Mesendoderm (in vitro differentiated cells): ENCODE measurements at places on chromosomes 7 and 10.

DNA sequence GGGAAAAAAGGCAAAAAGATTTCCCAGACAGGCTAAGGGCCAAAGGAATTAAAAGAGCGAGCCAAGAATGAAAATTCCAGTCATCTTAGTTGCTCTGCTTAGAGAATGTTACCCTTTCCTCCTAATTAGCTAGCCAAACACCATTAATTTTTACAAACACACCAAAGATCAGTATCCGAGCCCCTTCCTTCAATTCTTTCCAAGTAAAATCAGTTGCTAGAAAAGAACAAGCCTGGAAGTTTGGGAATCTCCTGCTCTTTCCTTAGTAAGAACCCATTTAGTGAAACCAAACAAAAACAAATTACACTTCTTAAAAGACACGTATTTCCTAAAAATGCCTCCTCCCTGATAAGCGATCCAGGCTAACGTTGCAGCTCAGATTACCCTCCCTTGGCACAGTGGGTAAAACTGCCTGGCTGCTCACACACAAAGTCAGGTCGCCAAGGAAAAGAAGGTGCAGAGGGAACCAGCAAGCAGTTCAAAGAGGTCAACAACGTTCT, 57.1 kb upstream of the ABLIM1 start:
- no peak overlapping the region for H3K27ac ChIP-seq
- H3K4me3 ChIP-seq: no peak overlapping the region
- H3K36me3 ChIP-seq: no peaks in the 10 kb centered on the region
- no peaks in the 10 kb centered on the region for H3K27me3 ChIP-seq

DNA sequence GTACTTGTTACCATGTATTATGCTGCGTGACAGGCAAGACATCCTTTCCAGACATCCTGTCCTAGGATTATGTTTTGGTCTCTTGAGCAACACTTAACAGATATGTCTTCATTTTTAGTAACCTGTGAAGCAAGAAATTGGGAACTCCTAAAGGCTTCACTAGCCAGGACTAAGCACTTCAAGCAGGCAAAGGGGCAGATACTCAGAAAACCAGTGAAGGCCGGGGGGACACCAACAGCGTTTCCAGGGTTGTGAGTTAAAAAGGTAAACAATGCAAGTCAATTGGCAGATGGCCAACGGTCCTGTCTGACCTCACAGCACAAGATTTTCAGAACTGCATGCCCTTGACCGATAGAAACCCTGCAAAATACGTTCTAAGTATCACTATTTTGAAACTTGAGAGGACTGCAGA, 77.6 kb upstream of the SFMBT2 start:
- H3K4me1 ChIP-seq: peaks cover 7% of the 10 kb centered on the region
- no peak overlapping the region for H3K4me3 ChIP-seq
- no peaks in the 10 kb centered on the region for H3K27me3 ChIP-seq
- H3K36me3 ChIP-seq: no peaks in the 10 kb centered on the region

- no peak overlapping the region for H3K4me3 ChIP-seq
- no peaks in the 10 kb centered on the region for H3K4me1 ChIP-seq
- H3K36me3 ChIP-seq: no peaks in the 10 kb centered on the region
Measured at GRCh38 chr7:100785878-100786277, 41.4 kb downstream of the EPHB4 start.

- H3K4me3 ChIP-seq: no peak overlapping the region
- H3K27me3 ChIP-seq: no peaks in the 10 kb centered on the region
- no peaks in the 10 kb centered on the region for H3K36me3 ChIP-seq
- H3K4me1 ChIP-seq: no peaks in the 10 kb centered on the region
- DNase-seq: no peak
- no peak overlapping the region for H3K27ac ChIP-seq
Measured at GRCh38 chr10:116254422-116255155, 18.4 kb downstream of the GFRA1 start.

DNA sequence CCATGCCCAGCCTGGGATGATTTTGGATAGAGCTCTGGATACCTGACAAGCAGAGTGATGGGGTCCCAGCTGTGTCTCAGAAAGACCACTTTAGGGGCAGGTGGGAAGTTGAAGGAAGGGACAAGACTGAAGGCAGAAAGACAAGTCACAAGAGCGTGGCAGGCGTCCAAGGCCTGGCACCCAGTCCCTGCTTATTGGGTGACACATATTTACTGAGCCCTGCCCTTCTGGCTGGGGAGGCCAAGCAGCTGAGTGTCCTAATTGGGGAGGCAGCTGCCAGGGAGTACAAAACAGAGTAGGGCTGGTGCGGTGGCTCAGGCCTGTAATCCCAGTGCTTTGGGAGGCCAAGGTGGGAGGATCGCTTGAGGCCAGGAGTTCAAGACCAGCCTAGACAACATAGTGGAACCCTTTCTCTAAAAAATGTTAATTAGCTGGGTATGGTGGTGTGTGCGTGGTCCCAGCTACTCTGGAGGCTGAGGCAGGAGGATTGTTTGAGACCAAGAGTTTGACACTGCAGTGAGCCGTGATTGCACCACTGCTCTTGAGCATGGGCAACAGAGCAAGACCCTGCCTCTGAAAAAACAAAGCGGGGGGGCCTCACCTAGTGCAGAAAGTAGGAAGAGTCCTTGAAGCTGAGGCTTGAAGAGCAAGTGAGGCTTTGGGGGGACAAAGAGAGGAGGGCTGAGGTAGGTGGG, 53.0 kb upstream of the GTF2I start:
- no peaks in the 10 kb centered on the region for H3K27me3 ChIP-seq
- no peak for DNase-seq
- H3K27ac ChIP-seq: no peak overlapping the region
- no peak overlapping the region for H3K4me3 ChIP-seq
- H3K4me1 ChIP-seq: no peaks in the 10 kb centered on the region
- peaks cover 2% of the 10 kb centered on the region for H3K36me3 ChIP-seq

GRCh38 chr7:40604601-40605438, 470.0 kb downstream of the SUGCT start:
- H3K27me3 ChIP-seq: no peaks in the 10 kb centered on the region
- H3K27ac ChIP-seq: no peak overlapping the region
- no peak overlapping the region for H3K4me3 ChIP-seq
- H3K36me3 ChIP-seq: no peaks in the 10 kb centered on the region

GRCh38 chr7:20834656-20835055, 48.0 kb upstream of the SP8 start:
- peak; percentile 7 for DNase-seq
- no peak overlapping the region for H3K27ac ChIP-seq
- no peaks in the 10 kb centered on the region for H3K36me3 ChIP-seq
- H3K4me1 ChIP-seq: peaks cover 6% of the 10 kb centered on the region
- H3K4me3 ChIP-seq: no peak overlapping the region

GRCh38 chr7:13826752-13827151, 162.7 kb downstream of the ETV1 start:
- DNase-seq: no peak
- H3K27ac ChIP-seq: no peak overlapping the region
- no peaks in the 10 kb centered on the region for H3K4me1 ChIP-seq
- H3K36me3 ChIP-seq: no peaks in the 10 kb centered on the region
- H3K4me3 ChIP-seq: no peak overlapping the region

DNA sequence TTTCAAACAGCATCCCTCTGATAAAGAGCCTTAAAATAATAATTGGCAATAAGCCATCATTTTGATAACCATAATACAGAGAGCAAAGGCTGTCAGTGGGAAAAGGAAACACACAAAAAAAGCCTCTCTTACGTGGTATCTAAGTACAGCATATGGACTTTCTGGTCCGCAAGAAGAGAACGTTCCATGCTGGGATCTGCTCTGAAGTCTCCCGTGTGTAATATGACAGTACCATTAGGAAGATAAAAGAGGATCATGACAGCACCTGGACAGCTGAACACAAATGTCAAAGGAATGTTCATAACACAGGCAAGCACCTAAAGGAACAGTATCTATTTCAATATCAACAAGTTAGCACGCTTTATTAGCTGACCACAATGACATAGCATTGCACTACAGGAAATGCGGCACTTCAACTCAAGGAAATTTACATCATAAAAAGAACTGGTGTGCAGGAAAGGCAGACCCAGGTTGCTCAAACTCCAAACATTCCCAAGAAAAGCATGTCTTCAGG, 9.9 kb downstream of the DCLRE1A start:
- H3K27ac ChIP-seq: no peak overlapping the region
- no peaks in the 10 kb centered on the region for H3K4me1 ChIP-seq
- no peak overlapping the region for H3K4me3 ChIP-seq
- H3K27me3 ChIP-seq: no peaks in the 10 kb centered on the region
- no peaks in the 10 kb centered on the region for H3K36me3 ChIP-seq
- no peak for DNase-seq

DNA sequence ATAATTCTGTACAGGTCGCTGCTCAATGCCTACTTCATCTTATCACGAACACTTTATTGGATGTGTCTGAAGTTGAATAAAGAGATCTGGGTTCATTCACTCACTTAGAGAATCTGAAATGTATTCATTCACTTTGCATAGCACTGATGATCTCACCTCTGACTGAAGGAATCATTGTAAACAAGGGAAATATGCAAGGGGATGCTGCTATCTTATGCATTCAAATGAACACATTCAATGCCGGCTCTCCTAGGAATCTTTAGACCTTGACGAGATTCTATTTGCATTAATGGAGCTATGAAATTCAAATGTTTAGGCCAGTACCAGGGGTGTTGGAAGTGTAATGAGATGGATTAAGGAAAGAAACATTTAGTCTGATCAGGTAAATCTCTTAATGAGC, 200.6 kb upstream of the COBL start:
- no peak overlapping the region for H3K4me3 ChIP-seq
- no peaks in the 10 kb centered on the region for H3K36me3 ChIP-seq
- no peak overlapping the region for H3K27ac ChIP-seq
- H3K4me1 ChIP-seq: peaks cover 5% of the 10 kb centered on the region

GRCh38 chr10:99895867-99896266, 113.4 kb downstream of the ABCC2 start:
- peaks cover 10% of the 10 kb centered on the region for H3K36me3 ChIP-seq
- DNase-seq: no peak
- H3K27me3 ChIP-seq: no peaks in the 10 kb centered on the region
- no peak overlapping the region for H3K27ac ChIP-seq
- no peak overlapping the region for H3K4me3 ChIP-seq

GRCh38 chr10:132514821-132515520, 22.6 kb upstream of the INPP5A start:
- no peaks in the 10 kb centered on the region for H3K27me3 ChIP-seq
- no peak overlapping the region for H3K27ac ChIP-seq
- H3K4me3 ChIP-seq: no peak overlapping the region
- peaks cover 8% of the 10 kb centered on the region for H3K4me1 ChIP-seq

GRCh38 chr10:113139699-113140098, 189.7 kb downstream of the TCF7L2 start:
- no peak overlapping the region for H3K27ac ChIP-seq
- H3K4me3 ChIP-seq: no peak overlapping the region
- peaks cover 2% of the 10 kb centered on the region for H3K36me3 ChIP-seq
- H3K27me3 ChIP-seq: no peaks in the 10 kb centered on the region
- peaks cover 19% of the 10 kb centered on the region for H3K4me1 ChIP-seq

- no peak overlapping the region for H3K27ac ChIP-seq
- DNase-seq: no peak
- no peaks in the 10 kb centered on the region for H3K27me3 ChIP-seq
- no peak overlapping the region for H3K4me3 ChIP-seq
- H3K4me1 ChIP-seq: peaks cover 5% of the 10 kb centered on the region
Measured at GRCh38 chr7:112140600-112140999, 65.6 kb downstream of the DOCK4 start.

DNA sequence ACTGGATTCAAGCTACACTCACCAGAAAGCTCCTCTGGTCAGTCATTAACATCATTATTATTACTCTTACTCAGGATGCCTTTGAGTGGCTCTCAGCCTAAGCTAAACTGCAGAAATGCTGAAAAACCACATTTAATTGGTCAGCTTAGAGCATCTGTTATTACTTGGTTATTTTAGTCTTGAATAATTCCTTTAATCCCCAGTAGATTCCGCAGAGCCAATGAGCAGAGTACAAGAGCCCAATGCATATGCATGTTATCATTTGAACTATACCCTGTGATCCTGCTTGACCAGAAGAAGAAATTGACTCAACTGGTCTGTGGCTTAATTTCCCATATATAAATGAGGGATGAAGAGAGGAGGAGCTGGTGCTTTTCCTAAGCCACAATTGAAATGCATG, 417.6 kb upstream of the C7orf33 start:
- no peak overlapping the region for H3K4me3 ChIP-seq
- no peaks in the 10 kb centered on the region for H3K36me3 ChIP-seq
- H3K4me1 ChIP-seq: no peaks in the 10 kb centered on the region

DNA sequence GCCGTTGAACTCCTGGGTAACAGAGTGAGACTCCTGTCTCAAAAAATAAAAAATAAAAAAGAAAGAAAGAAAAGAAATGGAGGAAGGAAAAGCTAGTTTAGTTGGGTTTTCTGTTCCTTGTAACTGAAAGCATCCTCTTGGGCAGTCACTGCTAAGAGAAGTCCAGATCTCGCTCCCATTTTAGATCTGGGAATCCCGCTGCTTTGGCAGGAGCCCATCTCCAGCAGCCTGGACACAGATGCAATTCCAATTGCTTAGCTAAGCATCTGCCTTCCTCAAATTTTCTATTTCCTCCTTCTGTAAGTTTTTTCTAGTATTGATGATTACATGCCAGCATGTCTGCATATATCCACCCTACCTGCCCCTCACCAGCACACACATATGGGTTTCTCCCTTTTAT, 54.1 kb downstream of the DENND2A start:
- H3K27ac ChIP-seq: no peak overlapping the region
- no peaks in the 10 kb centered on the region for H3K4me1 ChIP-seq
- no peaks in the 10 kb centered on the region for H3K36me3 ChIP-seq
- H3K27me3 ChIP-seq: no peaks in the 10 kb centered on the region
- DNase-seq: no peak

- no peaks in the 10 kb centered on the region for H3K27me3 ChIP-seq
- H3K4me1 ChIP-seq: no peaks in the 10 kb centered on the region
- no peaks in the 10 kb centered on the region for H3K36me3 ChIP-seq
- no peak overlapping the region for H3K4me3 ChIP-seq
Measured at GRCh38 chr10:10911471-10911921, 106.2 kb upstream of the CELF2 start.

DNA sequence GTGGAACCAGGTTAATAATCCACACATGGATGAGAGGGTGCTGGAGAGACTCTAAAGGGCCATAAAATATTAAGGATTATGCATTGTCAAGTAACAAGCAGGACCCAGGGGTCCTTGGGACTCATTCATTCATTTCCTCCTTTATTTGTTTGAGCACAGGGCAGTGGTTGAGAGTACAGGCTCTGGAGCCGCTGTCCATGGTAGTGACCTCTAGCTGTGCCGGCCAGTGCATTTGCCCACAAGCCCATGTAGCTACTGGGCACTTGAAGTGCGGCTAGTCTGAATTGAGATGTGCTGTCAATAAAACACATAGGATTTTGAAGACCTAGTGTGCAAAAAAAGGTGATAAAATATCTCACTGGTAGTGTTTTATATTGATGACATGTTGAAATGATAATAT, 137.6 kb downstream of the C10orf105 start:
- peak; percentile 48 for DNase-seq
- H3K27ac ChIP-seq: no peak overlapping the region
- H3K4me3 ChIP-seq: no peak overlapping the region
- no peaks in the 10 kb centered on the region for H3K36me3 ChIP-seq
- H3K27me3 ChIP-seq: no peaks in the 10 kb centered on the region

- no peaks in the 10 kb centered on the region for H3K27me3 ChIP-seq
- DNase-seq: no peak
- H3K36me3 ChIP-seq: no peaks in the 10 kb centered on the region
Measured at GRCh38 chr10:93465806-93466675, 16.1 kb downstream of the MYOF start.
